ENCODE measurements at places on chromosomes 2 and 18.

DNA sequence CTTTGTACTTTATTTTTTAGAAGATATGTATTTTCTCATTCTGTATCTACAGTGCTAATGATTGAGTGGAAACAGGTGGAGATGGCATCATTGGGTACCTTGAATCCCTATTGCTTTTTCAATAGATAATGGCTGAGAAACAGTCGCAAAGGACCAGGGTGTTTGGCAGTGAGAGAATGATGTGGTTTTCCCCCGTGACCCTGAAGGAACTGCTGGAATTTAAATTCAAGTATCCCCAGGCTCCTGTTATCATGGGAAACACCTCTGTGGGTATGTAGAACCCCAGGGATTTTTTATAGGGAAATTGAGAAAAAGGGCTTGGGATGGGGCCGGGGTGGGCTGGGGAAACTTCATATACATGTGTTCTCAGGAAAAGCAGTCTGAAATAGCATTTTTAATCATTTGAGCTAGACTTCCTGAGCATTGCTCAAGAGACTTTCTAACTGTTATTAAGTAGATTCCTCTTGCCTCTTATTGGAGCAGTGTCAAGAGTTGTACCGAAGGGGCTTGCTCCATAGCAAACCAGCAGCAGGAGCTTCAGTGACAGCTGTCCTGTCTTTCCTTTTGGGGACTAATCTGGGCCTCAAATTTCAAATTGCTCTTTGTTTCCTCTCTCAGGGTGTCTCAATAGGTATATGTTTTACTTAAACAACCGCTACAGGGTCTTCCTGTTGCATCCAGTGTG is 18.9 kb downstream of the AOX1 start:
- DNase-seq = no peak

DNA sequence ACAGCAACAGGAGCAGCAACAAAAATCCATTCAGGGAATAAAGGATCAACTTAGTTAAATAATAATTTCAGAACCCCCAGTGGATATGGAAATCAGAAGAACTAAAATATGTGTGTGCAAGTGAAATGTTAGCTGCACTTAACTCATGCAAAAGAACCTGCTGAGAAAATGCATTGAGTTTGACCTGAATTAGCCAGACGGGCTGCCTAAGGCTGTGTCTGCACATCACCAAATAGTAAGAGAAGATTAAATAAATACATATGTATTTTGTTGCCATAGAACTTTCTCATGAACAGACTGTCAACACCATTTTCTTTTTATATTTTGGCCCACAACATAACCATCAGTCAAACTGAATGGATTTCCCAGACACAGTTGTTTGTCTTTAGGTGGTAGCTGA is 262.0 kb upstream of the PIK3C3 start:
- DNase-seq = no peak

- no peak for DNase-seq
Measured at GRCh38 chr2:99651930-99652670, 162.3 kb upstream of the REV1 start.

DNA sequence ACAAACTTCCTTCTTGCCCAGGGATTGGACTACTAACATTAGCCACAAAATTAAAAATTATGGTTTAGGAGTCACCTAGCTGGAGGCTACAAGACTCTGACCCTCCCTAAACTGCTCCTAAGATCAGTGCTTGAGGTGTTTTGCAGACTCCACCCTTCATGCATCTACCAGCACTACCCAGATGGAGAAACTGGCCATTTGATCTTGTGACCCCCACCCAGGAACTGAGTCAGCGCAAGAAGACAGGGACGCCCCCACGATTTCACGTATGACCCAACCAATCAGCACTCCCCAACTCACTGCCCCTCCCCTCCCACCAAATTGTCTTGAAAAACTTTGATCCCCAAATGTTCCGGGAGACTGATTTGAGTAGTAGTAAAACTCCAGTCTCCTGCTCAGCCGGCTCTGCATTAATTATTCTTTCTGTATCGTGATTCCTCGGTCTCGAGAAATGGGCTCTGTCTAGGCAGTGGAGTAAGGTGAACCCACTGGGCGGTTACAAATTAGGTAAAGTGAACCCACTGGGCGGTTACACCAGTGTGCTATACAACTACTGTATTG is 40.1 kb upstream of the CCDC88A start:
- no peak for DNase-seq

DNA sequence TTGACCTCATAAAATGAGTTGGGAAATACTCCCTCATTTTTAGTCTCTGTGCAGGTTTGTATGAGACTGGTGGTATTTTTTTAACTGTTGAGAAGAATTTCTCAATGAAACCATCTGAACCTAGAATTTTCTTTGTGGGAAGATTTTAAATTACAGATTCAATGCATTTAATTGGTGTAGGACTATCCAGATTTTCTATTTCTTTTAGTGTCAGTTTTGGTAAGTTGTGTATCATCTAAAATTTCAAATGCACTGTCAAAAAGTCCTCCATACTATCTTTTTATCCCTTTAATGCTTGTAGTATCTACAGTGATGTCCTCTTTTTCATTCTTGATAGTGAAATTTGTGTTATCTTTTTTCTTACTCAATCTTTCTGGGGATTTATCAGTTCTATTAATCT is 1.8 kb upstream of the BOK start:
- DNase-seq = no peak

DNA sequence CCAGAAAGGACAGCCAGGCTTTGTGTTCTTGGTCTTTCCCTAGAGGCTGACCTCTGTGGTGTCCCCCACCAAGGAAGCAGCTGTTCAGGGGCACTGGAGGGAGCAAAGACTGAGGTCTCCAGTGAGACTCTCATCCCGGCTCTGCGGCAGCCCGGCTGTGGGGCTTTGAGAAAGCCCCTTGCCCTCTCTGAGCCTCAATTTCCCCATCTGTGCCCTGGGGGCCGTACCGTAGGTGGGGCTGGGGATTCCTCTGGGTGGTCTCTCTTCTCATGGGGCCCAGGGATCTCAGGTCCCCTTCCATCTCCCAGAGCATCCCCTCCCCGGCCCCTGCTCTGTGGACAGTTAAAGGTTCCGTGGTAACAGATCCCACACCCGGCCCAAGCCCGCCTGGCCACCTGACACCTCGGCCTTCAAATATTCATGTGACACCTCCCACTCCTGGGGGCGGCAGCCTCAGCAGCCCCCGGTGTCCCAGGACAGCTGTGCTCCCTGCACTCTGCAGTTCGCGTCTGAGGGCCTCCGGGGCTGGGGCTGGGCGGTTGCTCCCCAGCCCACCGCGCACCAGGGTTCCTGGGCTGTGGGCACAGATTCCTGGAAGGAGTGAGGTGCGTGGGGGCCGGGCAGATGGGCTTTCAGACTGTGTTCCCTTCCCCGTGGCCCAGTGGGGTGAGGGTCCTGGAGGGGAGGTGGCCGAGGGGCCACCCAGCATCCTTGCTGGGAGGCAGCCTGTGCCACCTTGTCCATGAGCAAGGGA is 15.1 kb upstream of the KLHL30 start:
- DNase-seq = no peak

GRCh38 chr2:237885111-237885930 is 25.9 kb downstream of the RAMP1 start:
- no peak for DNase-seq

All from GM13977 (cell line).